ENCODE measurements at places on chromosomes 6 and 20. TPM values are rescaled to one million over a fixed set of nuclear protein-coding genes. Genes with fewer than 3 reads are reported as not detected.

Gene GTSF1L
- not detected for polyA plus RNA-seq

Gene SNAI1
- polyA plus RNA-seq, result 6.5 TPM

Gene TSHZ2
- polyA plus RNA-seq, result not detected

Gene HEY2
- polyA plus RNA-seq, result not detected

Gene MEP1A
- not detected for polyA plus RNA-seq

Gene PGC
- not detected for polyA plus RNA-seq

Gene NPBWR2
- not detected for polyA plus RNA-seq

Gene NKAIN2
- polyA plus RNA-seq, result not detected

Gene FAM217A
- not detected for polyA plus RNA-seq

Gene HLA-DRB5
- not detected for polyA plus RNA-seq

Gene OVOL2
- polyA plus RNA-seq, result not detected

Gene ZC2HC1B
- not detected for polyA plus RNA-seq

- DNase-seq, result no peak
These were observed 5.2 kb downstream of the GTSF1L start for GRCh38 chr20:43721429-43722152.

DNA sequence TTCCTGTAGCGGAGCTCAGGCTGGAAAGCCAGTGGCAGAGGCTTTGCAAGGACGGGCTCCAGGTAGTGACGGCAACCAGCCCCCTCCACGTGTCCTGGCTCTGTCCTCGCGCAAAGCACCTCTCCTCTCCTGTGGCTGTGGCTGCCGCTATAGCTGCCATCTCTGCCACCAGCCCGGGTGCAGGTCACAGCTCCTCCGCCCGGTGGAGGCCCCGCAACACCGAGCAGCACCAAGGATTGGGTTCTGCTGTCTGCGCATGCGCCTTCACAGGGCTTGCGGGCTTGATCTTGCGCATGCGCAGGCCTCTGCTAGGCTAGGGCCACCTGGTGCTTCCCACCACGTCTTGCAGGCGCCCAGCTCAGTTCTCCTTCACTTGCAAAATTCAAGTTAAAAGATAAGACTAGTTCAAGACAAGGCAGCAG lies 625.4 kb downstream of the QKI start:
- no peak for DNase-seq

- DNase-seq, result no peak
These were observed 682.7 kb downstream of the MAFB start for GRCh38 chr20:40006168-40006860.

- DNase-seq, result no peak
These were observed 7.6 kb upstream of the MTHFD1L start for GRCh38 chr6:150857945-150858308.

DNA sequence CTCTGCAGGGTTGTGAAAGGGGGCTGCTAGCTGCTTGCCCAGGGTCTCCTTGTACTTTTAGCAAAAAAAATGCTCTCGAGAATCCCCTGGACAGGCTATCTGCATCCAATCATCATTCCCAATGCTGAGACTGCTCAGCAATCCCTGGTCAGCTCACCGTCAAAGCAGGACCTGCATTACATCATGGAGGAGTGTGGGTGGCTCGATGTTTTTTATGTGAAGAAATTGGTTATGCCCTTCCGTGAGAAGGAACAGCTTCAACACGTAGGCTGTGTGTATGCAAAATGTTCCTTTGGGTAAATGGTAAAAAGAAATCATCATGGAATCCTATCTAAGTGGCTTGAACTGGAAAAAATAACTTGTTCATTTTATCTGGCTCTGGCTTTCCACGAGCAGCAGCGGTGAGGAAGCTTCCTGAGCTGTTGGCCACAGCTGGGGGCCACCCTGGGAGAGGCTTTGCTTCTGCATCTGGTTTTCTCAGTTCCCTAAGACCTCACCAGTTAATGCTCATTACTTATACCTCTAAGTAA lies 111.4 kb downstream of the FYN start:
- no peak for DNase-seq

GRCh38 chr20:41436679-41437078 lies 70.1 kb upstream of the EMILIN3 start:
- no peak for DNase-seq

DNA sequence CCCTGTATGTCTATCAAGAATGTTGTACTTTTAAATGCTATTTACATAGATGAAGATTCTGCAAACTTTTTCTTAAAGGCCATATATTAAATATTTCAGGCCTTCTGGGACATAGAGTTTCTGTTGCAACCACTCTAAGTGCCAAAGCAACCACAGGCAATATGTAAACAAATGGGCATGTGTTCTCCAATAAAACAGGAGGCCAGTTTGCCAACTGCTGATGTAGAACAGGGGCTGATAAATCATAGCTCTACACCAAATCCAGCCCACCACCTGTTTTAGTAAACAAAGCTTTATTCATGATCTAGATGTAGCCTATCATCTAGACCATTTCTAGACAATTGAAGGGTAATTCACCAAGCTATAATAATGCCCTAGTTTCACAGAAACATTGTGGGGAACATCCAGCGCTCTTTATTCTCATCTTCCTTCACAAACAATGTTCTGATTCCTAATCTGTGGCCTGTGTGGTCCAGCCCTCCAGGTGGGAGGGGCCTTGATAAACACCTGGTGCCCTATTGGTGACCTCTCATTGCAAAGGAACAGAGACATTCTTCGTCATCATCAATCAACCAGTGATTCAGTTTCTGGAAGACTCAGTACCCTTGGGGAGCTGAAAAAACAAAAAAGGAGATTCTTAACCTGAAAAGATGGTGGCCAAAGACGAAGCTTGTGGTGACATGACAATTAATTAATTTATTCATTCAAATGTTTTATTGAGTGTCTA lies 80.2 kb downstream of the PREP start:
- no peak for DNase-seq

DNA sequence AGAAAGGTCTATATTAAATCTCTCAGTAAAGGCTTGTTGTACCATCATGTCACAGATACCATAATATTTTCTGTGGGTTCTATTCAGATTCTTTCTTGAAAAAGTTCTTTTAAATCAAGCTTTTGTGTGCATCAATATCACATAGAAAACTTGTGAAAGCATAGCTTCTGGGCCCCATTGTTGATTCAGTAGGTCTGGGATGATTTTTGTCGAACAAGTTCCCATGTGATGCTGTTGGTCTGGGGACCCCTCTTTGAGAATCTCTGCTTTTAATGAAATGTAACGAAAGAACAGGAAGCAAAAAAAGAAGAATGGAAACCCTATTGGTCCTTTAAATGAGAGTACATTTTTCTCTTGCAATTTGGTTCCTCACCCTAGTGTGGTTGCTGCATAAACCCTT lies 597.7 kb upstream of the CITED2 start:
- DNase-seq, result no peak

GRCh38 chr20:51432251-51432784 lies 110.2 kb downstream of the NFATC2 start:
- DNase-seq, result no peak

DNA sequence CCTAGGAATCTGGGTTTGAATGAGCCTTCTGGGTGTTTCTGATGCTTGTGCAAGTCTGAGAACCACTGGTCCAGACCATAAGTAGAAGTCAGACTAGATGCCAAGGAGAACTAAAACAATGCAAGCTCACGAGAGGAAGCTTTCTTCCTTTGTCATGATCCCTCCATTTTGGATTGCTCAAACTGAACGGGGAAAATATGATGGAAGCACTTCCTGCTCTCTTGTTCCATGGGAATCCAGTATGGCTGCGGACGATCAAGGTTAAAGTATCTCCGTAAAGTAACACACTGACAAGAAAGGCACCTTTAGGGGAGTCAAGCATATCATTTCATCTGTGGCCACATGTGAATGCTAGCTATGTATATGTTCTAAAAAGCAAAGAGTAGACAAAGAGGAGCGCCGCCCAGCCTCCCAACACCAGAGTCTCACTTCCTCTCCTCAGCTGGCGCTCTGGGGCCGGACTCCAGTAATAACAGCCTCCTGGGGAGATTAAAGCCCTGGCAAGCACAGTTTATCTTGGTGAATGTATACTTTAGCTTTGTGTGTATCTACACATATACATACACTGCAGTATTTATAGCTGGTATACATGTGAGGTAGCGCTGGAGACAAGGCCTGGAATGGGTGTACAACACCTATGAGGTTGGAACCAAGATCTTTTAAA lies 88.1 kb downstream of the FOXC1 start:
- no peak for DNase-seq

GRCh38 chr6:40925341-40925740 lies 113.7 kb downstream of the UNC5CL start:
- no peak for DNase-seq

GRCh38 chr20:13786143-13786828 lies 1.5 kb downstream of the NDUFAF5 start:
- DNase-seq, result no peak

GRCh38 chr20:51945881-51946280 lies 143.6 kb upstream of the SALL4 start:
- no peak for DNase-seq

- no peak for DNase-seq
These were observed 831 bp downstream of the PMEPA1 start for GRCh38 chr20:57708694-57709673.

GRCh38 chr6:54244430-54244829 lies 63.8 kb upstream of the TINAG start:
- no peak for DNase-seq

GRCh38 chr20:57062696-57063270 lies 203.7 kb downstream of the BMP7 start:
- no peak for DNase-seq

GRCh38 chr20:53328961-53329360 lies 264.7 kb downstream of the ZNF217 start:
- no peak for DNase-seq

- DNase-seq, result no peak
These were observed 5.7 kb downstream of the HELZ2 start for GRCh38 chr20:63568170-63568981.

DNA sequence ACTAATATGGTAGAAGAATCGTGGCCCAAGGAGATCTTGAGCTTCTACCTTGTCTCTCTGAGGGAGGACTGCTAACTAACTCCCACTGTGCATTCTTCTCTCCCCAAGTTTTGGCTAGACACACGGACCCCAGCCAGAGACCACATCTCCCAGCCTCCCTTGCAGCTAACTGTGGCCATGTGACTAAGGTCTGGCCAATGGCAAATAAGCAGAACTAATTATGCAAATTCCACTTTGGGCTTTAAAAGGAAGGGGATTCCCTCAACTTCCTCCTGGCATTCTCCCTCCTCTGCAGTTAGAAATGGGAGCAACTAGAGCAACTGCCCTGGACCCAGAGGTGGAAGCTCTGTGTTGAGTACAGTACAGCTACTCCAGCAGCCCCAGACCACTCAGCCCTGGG lies 15.4 kb downstream of the BPIFA2 start:
- DNase-seq, result no peak

DNA sequence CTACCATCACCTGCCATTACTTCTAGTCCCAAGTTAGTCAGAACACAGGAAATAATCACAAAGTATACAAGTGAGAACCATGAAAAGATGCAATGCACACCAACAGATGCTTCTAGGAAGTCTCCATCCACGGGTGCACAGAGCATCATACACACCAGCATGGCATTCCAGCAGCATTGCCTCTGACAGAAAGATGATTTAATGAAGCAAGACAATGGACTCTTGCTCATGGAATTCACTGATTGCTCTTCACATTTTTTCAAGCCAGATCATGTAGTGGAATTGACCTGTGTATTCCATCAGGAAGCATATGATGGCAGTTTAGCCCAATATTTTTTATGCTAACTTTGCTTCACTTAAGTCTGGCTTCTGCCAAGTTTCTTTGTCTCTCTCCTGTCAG lies 406.3 kb upstream of the RGS17 start:
- peak; percentile 7 for DNase-seq

DNA sequence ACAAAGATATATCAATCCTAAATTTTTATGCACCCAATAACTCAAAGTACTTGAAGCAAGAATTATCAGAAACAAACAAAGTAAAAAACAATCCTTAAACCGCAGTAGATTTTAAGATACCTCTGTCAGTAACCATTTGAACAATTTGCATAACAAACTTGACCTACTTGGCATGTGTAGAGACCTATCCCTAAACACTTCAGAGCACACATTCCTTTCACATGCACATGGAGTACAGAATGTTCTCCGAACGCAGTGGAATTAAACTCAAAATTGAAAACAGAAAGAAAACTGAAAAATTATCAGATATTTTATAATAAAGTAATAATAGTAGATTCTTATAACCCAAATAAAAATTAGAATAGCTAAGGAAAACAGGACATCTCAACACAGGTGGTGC lies 162.6 kb upstream of the THBS2 start:
- no peak for DNase-seq

- DNase-seq, result no peak
These were observed 121.4 kb downstream of the LAMP5 start for GRCh38 chr20:9635750-9636149.

- DNase-seq, result no peak
These were observed 616.4 kb upstream of the AGPAT4 start for GRCh38 chr6:161890133-161890831.

GRCh38 chr6:116535109-116535508 lies 10.4 kb downstream of the TRAPPC3L start:
- DNase-seq, result no peak

DNA sequence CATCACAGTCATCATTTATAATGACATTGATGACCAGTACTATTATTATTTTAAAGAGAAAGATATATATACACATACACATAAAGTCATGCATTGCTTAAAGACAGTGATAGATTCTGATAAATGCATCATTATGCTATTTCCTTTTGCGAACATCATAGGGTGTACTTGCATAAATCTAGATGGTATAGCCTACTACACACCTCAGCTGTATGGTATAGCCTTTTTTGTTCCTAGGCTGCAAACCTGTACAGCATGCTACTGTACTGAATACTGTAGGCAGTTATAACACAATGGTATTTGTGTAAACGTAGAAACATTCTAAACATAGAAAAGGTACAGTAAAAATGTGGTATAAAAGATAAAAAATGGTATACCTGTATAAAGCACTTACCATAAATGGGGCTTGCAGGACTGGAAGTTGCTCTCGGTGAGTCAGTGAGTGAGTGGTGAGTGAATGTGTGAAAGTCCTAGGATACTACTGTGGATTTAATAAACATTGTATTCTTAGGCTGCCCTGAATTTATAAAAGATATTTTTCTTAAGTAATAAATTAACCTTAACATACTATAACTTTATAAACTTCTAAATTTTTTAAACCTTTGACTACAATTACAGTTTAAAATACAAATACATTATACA lies 23.9 kb downstream of the QKI start:
- DNase-seq, result no peak

- no peak for DNase-seq
These were observed 381.7 kb downstream of the BCKDHB start for GRCh38 chr6:80488190-80488589.

GRCh38 chr20:14778875-14779274 lies 441.5 kb upstream of the FLRT3 start:
- no peak for DNase-seq

DNA sequence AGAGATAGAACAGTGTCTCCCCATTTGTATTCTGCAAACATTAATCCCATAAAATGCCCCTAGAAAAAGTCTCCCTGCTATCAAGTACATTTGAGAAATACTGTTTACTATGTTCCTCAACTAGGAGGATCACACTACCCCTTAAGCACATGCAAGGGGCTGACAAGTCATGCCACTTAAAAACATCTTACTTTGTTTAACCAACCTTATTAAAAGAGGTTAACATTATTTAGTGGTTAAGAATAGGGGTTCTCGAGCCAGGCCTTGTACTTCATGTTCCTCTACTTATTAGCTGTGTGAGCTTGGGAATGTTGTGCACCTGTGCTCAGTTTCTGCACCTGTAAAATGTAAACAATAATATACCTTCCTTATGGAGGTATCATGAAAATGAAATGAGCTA lies 113.7 kb downstream of the UBE3D start:
- no peak for DNase-seq
